Stimulated activated effector memory CD8-positive, alpha-beta T cell treated with anti-CD3 and anti-CD28 coated beads, Interleukin-12 subunit alpha, Interleukin-12 subunit beta, amount 100 ng/mL, for 72 hours (primary cell): ENCODE measurements at places on chromosomes 6 and 20.

- no peak for DNase-seq
These were observed 51.2 kb downstream of the YTHDF1 start for GRCh38 chr20:63164484-63165355.

DNA sequence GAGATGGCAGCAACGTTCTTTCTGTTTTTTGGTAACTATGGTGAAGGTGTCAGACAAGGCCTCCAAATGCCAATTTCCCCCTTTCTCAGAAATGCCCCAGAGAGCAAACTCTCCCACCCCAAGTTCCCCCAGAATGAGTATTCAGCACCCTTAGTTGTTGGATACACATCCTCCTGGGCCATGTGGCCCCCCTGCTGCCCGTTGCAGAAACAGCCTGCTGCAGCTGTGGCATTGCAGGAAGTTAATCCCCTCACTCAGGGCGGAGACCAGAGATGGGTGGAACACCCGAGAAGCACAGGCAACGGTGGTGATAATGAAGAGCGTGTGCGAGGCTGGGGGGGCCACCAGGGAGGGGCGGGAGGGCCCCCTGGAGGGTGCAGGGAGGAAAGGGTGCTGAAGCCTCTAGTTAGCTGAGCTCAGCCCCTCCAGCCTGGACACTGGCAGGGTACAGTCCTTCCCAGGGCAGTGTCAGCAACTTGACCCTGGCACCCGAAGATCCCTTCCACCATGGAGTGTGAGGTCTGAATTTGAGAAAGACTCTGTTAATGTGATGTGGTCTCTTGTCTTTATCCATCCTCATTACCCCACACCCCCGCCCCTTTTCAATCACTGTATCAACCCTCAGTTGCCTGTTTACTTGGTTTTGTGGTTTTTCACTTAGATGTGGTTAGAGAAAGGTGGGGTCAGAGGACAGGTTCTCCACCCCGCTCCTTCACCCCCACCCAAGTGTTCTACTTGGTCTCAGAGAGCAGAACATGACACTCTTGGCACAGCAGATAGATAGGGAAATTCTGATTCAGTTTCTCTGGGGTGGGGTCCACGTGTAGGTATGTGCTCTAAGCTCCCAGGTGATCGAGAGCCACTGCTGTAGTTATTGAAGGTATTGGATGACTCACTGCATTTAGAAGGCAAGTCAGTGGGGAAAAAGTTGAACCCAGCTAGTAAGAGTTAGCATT lies 208.8 kb upstream of the SUPT3H start:
- DNase-seq, result no peak

DNA sequence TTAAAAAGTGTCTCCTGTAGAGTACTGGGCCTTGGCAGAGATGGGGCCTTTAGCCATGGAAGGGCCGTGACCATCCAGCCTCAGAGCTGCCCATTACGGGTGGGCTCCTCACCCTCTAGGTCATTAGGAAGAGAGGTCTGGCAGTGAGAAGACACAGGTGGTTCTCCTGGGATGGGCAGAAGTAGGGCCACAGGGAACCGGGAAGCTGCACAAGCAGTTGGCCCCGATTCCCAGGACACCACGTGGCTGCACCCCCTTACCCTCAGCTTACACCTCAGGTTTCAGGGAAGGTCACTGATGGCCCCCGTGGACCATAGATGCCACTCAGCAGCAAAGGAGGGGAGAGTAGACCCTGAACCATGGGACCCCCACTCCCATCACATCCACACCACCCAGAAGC lies 1.6 kb downstream of the RAET1G start:
- no peak for DNase-seq

DNA sequence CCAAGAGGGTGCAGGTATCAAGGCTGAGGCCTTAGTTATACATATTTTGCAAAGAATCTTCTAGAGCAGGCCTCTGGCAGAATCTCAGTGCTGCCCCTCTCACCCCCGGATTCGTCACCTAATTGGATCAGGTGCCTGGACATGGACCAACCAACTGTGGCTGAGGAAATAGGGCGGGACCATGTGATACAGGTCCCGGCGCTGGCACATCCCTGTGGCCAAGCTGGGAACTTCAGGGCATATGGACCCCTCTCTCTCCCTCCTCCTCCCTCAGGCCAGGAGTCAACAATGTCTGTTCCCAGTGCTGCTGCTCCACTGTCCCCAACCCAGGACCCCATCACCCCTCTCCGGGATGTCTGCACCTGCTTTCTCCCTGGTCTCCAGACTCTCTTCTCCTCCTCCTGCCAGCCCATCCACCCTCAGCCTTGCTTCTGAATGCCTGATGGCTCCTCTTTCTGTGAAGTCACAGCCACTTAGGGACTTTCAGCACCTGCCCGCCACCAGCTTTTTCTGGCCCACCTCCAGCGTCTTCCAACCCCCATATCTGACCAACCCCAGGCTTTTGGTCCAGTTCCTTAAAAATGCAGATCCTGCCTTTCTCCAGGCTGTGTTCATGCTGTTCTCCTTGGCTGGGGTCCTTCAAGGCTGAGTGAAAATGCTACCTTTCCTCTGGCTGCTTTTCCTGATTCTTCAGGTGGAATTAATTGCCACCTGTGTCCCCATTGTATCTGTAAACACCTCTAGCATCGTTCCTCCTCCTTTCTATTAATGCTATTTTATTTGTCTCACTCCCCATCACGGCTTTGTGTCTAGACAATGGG lies 19.0 kb upstream of the MLN start:
- no peak for DNase-seq

- no peak for DNase-seq
These were observed 43.9 kb upstream of the PLCB4 start for GRCh38 chr20:9025011-9025410.

GRCh38 chr6:166614171-166614583 lies 12.9 kb downstream of the RPS6KA2 start:
- DNase-seq, result no peak
